ENCODE measurements at places on chromosomes 5 and 9. TPM values are rescaled to one million over a fixed set of nuclear protein-coding genes. Genes with fewer than 3 reads are reported as not detected.

ARL14EPL gene
- not detected for total RNA-seq

C5orf63 gene
- 15.3 TPM for total RNA-seq

INSYN2B gene
- total RNA-seq: not detected

GCNT1 gene
- total RNA-seq: 33.8 TPM

C5orf52 gene
- total RNA-seq: 3.6 TPM

GABBR2 gene
- total RNA-seq: not detected

REEP5 gene
- 80.6 TPM for total RNA-seq

SPINK4 gene
- total RNA-seq: 13.9 TPM

JAKMIP2 gene
- total RNA-seq: 1.1 TPM

PRDM12 gene
- not detected for total RNA-seq

CDX1 gene
- total RNA-seq: 423 TPM

SLC36A3 gene
- not detected for total RNA-seq

C5orf58 gene
- not detected for total RNA-seq

CXCL14 gene
- 88.5 TPM for total RNA-seq

TOPORS gene
- total RNA-seq: 12.3 TPM

N4BP3 gene
- 2.3 TPM for total RNA-seq

LCN15 gene
- total RNA-seq: 15.9 TPM

TRPM6 gene
- total RNA-seq: 88.4 TPM

IL4 gene
- not detected for total RNA-seq

ITK gene
- total RNA-seq: 1.7 TPM
